NCI-H146 (cell line): ENCODE measurements at places on chromosomes 16 and 17.

GRCh38 chr17:3748576-3748975 is 24.9 kb downstream of the HASPIN start:
- no peak for DNase-seq

DNA sequence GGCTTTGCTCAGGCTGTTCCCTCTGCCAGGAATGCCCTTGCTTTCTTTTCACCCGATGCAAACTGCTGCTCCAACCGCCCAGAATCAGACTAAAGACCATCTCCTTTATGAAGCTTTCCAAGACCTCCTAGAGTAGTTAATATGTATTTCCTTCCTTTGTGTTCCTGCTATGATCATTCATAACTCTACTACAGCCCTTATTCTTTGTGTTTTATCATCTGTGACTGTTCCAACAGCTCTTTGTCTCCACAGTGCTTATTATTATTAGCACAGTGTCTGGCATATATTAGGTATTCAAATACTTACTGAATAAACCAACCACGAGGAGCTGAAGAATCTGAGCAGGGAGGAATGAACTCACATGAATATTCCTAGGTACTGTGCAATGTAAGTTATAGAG is 7.6 kb downstream of the PSME3IP1 start:
- DNase-seq: peak; percentile 26

DNA sequence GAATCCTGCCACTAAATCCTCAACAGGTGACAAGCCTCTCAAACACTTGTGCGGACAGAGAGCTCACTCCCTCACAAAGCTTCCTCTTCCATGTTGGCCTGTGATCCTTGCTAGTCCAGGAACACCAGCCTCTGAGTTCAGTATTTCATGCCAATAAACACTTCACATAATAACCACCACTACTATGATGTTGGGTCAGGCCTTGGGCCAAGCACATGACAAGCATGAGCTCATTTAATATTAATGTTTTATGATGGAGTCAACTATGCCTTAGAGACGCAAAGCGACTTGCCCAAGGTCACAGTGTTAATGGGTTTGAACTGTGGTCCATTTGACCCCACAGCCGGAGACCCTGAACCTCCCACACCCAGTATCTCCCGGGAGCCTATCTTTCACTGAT is 129.1 kb downstream of the GAS7 start:
- no peak for DNase-seq

DNA sequence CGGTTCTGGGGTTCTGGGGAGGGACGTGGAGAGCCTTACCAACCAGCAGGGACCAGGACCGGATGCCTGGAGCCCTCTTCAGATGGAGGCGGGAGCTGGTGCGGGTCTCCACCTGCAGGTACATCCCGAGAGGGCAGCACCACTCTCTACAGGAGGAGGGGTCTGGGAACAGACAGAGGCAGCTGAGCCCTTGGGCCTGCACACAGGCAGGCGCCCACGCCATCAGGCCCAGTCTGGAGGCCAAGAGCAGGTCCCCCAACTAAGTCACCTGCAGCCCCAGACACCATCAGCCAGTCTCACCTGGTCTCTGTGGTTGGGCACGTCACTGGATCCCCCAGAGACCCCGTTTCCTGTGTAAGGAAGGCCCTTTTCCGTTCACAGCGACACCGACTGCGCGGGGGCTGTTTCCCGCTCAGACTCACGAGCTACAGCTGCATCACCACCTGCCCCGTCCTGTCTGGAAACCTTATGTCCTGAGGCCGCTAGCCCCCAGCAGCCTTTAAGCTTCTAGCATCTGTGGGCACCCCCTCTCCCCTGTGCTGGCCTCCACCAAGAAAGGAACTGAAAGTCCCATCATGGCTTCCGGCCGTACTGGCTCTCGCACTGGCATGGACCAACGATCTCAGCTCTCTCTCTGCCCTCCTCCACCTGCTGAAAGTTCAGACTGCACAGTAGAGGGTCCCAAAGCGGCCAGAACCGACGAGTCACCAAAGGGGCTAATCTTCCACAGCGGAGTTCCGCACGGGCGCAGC is 1.2 kb downstream of the CYBC1 start:
- peak; percentile 7 for DNase-seq

DNA sequence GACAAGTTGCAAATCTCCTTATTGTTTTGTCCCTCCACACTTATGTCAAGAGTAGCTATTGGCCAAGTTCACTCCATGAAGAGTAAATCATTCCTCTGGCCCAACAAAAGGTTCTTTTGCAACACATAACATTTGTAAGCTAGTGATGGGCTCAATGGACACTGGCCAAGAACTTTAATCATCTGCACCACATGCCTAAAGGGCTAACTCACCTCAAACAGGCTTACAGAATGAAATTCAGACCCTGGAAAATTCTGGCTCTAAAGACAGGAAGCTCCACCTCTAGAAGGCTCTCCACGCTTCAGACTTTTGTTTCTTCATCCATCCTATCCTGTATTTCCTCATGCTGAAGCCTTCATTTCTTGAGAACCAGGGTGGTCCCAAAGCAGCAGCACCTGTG is 10.9 kb upstream of the ANKFN1 start:
- DNase-seq: no peak

DNA sequence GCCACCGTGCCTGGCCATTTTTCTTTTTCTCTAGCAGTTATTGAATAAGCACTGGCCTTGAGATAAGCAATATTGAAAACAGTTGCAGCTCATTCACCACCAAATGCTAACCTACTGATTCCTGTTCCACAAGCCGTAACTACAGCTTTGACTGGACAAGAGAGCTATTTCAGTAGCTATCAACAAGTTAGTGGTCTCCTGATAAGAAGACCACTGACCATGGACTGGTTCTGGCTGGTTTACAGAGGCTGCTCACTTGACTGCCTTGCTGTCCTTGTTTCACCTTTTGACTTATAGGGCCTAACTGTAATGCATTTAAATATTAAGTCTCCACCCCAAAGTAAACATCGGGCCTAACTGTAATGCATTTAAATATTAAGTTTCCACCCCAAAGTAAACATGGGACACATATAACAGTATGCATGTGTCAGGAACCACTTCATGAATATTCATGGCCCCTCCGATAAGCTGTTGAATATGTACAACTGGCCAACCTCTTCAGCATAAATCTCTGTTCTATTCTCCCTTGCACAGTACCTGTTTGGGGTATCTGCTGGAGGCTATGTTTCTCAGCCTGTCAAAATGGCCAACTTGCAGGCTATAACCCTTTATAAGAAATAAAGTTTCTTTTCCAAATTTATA is 94.1 kb downstream of the USP32 start:
- no peak for DNase-seq

GRCh38 chr16:83849421-83849820 is 41.6 kb downstream of the HSBP1 start:
- peak; percentile 58 for DNase-seq

DNA sequence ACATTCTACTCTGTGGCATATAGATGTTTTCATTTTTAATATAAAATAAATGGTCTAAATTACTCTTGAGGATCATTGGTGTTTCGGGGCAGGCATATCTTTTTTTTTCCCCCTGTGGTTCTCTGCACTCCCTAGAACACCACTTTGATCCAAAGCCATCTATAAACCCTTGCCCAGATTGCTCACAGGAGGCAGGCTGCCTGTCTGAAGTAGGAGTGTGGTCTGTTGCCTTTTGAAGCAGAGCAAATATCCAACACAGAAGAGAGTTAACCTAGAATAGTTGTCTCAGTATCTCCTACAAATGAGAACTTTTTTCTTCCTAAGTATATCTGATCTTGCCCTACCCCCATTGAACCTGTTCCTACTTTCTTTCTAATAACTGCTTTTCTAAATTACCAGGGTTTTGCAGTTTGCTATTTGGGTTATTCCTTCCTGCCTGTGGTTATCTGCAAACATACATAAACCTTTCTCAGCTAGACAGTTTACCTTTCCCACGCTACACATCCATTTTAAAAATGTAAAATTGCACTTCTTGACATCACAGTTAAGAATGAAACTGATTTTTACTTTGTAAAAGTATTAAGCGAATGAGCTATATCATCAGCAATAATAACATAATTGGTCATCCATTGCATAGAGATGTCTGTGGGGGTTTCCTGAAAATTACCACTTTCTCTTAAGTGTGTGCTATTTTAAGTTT is 4.7 kb upstream of the CMTM1 start:
- no peak for DNase-seq
